Peyer's patch (tissue), 4 donors: ENCODE measurements at places on chromosomes 1 and 21. TPM values are rescaled to one million over a fixed set of nuclear protein-coding genes. Genes with fewer than 3 reads are reported as not detected.

The PRUNE1 gene
- 21.7 TPM for total RNA-seq

The TMPRSS15 gene
- 70.0 TPM for total RNA-seq

The PKP1 gene
- total RNA-seq, result 0.54 TPM

DNA sequence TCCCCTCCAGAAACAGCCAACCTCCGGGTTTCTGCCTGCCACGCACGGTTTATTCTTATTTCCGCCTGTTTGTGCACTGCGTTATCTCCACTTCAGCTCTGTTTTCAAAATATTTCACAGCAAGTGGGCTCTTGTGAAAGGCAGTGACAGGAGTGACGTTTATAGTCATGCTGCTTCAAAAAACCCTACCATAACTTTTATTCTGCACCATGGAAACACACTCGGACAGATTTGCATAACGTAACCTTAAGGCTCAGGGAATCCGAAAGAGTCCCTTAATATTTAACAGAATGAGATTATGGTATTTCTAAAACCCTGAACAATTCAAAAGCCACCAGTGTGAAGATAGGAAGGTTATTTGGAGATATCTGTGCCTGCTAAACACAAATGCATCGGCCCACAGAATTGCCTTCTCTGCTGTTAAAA, 782 bp upstream of the SDE2 start:
- peak overlapping the region; percentile 51 for H3K4me3 ChIP-seq
- DNase-seq, result no peak
- no peaks in the 10 kb centered on the region for H3K27me3 ChIP-seq
- peaks cover 13% of the 10 kb centered on the region for H3K4me1 ChIP-seq

GRCh38 chr21:45224189-45224938, 63.3 kb downstream of the POFUT2 start:
- peaks cover 10% of the 10 kb centered on the region for H3K36me3 ChIP-seq
- no peaks in the 10 kb centered on the region for H3K27me3 ChIP-seq
- no peaks in the 10 kb centered on the region for H3K4me1 ChIP-seq

- DNase-seq, result no peak
- no peaks in the 10 kb centered on the region for H3K4me1 ChIP-seq
- no peak overlapping the region for H3K4me3 ChIP-seq
- H3K27ac ChIP-seq, result no peak overlapping the region
- H3K36me3 ChIP-seq, result no peaks in the 10 kb centered on the region
- no peaks in the 10 kb centered on the region for H3K27me3 ChIP-seq
Observed at GRCh38 chr1:32289256-32289655, 2.6 kb upstream of the HDAC1 start.
